ENCODE measurements at places on chromosomes 3 and 15. TPM values are rescaled to one million over a fixed set of nuclear protein-coding genes. Genes with fewer than 3 reads are reported as not detected.

DNA sequence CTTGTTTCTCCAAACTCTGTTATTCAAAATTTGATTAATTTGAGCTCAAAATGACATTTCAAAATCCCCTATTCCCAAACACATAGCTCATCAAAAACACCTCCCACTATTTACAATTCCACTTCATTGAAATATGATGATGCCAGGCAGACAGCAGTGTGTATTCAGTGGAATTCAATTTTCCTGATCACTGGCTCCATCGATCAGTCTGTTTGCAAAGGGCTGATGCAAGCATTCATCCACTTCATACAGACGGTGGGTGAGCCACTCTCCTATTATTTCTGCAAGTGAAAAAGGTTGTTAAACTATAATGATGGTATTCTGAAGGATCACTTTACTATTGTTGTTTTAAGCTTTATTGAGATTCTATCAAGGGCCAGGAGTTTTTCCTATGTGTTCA is 90.7 kb downstream of the RTP4 start:
- no peak for DNase-seq

DNA sequence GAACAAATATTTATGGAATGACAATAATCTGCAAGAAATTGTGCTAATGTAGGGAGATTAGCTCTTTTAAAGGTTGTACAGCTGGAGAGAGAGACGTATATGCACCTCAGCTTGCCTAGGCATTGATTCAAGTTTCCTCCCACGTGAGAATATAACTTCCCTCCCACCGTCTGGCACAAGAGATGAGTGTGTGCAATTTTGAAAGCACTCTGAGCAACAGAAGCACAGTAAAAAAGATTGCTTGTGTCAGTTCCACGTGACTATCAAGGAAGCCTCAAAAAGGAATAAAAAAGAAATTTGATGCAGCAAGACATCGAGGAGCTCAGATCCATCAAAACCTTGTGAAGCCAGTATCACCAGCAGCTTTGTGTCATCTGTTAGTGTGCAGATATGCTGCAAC is 435.3 kb downstream of the TUSC7 start:
- DNase-seq: no peak

- DNase-seq: no peak
Observed at GRCh38 chr3:111662907-111663306, 67.8 kb upstream of the ZBED2 start.

DNA sequence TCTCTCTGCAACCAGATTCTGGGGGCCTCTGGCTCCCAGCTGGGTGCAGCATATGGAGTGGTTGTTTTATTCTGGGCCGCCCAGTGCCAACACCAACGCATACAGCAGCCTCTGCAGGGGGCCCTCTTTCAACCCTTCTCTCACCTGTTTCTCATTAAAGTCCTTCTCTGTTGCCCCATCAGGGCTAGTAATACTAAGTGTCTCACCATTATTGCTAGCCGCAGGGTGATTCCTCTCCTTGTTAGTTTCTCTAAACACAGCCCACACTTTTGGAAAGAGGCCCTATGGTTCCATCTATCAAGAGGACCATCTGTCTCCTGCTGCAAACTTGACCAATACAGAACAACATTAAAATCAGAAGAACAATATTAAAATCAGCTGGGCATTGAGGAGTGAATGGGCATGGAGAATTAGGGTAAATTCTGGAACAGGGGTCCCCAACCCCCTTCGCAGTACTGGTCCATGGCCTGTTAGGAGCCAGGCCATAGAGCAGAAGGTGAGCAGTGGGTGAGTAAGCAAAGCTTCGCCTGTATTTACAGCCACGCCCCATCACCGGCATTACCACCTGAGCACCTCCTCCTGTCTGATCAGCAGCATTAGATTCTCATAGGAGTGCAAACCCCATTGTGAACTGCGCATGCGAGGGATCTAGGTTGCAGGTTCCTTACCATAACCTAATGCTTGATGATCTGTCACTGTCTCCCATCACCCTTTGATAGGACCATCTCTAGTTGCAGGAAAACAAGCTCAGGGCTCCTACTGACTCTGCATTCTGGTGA is 36.5 kb downstream of the ALS2CL start:
- DNase-seq: no peak

GRCh38 chr3:63764511-63764910 is 54.6 kb upstream of the C3orf49 start:
- DNase-seq: no peak

DNA sequence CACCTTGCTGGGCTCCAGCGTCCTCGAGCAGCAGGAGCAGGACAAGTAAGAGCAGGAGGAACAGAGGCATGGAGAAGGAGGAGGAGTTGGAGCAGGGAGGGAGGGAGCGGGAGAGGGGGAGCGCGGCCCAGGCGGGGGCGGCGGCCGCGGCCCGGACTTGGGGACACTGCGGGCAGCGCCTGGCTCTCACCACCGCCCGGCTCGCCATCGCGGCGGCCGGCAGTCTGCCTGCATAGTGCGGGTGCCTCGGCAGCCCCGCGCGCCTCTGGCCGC is 440 bp downstream of the DCBLD2 start:
- DNase-seq: no peak

DNA sequence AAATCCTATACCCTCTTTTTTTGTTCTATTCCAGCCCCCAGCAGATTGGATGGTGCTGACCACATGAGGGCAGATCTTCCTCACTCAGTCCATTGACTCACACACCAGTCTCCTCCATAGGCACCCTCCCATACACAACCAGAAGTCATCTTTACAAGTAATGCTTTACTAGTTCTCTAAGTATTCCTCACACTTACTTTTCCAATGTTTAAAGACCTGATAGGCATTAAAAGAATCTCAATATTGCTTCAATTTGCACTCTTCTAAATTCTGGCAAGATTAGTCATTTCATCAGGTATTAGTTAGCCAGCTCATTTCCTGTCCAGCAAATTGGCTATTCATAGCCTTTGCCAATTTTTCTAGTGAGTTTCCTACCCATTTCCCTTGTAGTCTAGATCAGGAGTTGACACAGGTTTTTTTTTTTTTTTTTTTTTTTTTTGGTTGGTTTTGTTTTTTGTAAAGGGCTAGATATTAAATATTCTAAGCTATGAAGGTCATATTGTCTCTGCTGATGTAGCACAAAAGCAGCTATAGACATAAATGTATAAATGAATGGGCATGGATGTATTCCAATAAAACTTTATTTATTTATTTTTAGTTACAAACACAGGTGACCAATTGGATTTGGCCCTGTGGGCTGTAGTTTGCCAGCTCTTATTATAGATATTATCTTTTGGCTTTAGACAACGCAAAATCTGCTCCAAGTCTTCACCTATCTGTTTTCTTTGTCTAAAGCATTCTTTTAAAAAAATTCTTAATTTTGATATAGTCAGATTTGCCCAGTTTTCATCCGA is 76.1 kb downstream of the ABHD5 start:
- no peak for DNase-seq

DNA sequence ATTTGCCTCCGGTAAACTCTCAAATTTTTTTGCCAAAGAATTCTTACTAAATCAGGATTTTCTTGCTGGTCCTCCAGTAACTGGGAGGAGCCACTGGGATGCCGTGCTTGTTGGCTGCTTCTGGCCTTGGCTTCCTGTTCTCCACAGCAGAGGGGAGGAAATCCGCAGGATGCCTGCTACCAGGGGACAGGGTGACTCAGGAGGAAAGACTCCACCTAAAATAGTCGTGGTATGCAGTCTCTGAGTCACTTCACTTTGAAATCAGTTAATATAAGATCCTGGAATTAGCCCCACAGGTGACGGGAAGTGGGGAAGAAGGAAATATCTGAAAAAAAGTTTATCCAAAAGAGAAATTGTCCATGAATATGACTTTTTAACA is 6.5 kb upstream of the TM4SF18 start:
- DNase-seq: no peak

GRCh38 chr3:116216761-116217160 is 228.5 kb downstream of the LSAMP start:
- DNase-seq: no peak

DNA sequence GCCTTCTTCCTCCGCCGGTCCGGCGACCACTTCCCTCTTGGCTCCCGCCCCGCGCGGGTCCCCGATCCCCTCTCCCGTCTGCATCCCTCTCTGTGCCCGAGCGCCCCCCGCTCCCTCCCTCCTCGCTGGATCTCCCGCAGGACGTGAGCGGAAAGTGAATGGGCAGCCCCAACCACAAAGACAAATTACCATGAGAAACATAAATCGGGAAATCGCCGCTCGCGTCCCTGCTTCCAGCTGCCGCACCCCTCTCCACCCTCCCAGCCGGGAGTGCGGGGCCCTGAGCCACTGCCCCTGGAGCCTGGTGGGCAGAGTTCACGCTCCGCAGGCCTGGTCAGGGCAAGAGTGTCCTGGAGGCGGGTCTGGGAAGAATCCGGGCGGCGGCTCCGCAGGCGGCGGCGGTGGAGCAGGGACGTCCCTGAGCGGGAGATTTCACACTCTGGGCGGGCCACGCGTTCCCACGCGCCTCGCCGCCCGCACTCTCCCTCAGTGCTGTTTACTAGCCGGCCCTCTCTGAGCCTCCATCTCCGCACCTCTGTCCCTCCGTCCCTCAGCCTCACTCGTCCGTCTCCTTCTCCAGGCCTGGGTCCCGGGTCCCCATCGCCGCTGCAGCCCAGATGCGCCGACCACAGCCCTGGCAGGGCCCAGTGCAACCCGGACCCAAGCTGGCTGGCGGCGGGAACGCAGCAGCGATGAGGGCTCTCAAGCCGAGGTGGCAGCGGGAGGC is 835 bp downstream of the SEMA5B start:
- no peak for DNase-seq

DNA sequence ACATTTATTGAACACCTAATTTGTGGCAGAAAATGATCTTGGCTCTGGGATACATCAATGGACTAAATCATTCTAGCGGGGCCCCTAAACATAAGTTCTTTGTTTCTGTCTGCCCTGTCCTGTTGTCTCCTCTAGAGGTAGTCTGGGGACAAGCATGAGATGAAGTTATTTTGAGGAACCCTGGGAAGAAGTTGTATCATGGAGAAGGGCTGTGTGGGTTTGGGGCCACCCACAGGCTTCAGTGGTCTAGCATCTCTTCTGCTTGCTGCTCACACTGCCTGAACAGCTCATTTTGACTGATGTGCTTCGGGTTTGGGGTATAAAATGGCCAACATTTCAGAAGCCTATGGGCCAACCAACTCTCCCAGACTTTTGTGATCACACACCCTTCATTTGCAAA is 50.3 kb upstream of the OSBPL11 start:
- DNase-seq: no peak

DNA sequence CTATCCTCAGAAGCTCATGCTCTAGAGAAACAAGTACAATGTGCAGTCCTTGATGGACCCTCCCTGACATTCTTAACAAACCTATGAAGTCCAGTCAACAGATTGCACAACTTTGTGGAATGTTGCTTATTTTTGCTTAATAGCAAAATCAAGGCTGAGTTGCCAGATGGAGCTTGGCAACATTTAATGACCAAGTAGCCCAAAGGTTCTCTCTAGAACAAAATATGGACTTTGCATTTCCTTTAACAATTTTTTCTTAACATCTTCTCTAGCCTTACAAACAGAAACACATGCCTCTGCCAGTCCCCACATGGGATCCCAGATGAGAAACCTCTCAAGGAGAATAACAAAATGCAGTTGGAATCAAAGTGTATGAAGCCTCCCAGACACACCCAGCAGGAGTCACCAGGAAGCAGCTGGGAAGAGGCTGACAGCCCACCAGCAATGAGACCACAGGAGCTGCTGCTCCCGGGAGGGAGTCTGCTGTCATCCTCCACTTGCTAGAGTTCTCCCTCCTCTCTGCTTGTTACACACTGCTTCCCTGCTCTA is 422.5 kb upstream of the CDIN1 start:
- no peak for DNase-seq

DNA sequence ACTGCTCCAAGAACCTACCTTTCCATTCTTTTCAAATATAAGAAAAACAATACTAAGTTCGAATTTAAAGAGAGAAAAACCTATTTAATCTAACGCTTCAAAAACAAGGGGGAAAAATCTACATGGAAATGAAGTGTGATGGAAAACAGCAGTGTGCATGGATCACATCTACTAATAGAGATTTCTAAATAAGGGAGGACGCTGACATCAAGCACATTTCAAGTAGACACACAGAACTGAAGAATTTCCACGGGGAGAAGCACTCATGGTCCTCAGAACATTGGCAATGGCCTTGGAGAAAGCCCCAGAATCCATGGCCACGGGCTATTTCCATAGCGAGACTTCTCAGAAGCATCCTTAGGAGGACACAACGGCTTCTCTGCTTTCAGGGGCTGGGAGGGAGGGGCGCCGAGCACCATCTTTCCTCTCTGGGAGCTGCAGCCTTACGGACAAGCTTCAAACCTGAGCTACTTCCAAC is 1.0 kb downstream of the TASOR start:
- DNase-seq: no peak

DNA sequence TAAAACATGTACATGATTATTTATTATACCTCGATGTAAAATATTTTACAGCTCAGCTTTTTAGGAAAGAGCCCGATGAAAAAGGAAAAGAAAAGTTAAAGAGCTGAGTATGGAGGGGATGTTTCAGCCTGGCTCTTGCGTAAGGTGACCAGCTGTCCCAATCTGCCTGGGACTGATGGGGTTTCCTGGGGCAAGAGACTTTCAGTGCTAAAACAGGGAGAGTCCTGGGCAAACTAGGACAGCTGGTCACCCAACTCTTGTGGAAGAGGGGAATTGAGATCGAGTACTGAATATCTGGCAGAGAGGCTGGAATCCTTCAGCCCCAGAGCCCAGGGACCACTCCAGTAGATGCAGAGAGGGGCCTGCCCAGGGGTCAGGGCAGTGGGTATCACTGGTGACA is 21.0 kb downstream of the DUOX2 start:
- no peak for DNase-seq

GRCh38 chr3:124273651-124274050 is 281.7 kb upstream of the ROPN1 start:
- no peak for DNase-seq

GRCh38 chr15:34436126-34436955 is 1.3 kb downstream of the GOLGA8A start:
- DNase-seq: peak; percentile 28

DNA sequence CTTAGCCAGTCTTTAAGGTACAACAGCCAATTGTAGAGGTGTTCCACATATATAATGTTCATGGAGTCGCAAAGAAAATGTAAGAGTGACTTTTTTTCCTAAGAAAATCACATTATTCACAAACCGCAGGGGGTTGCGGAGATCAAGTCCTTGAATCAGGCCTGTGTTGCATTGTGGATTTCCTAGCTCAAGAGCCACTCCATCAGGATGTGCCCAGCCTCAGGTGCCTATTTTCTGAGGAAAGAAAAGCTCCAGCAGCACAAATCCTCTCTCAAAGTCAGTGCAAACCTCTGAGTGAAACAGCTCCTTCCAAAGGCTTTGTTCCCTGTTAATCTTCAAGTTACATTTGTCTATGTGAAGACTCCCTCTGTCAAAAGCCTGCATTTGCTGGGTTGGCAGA is 349.4 kb downstream of the CLSTN2 start:
- no peak for DNase-seq

The GATM gene
- 0.70 TPM for total RNA-seq

The LYZL4 gene
- total RNA-seq: not detected

The OCA2 gene
- not detected for total RNA-seq

The C3orf52 gene
- total RNA-seq: 2.7 TPM

The SI gene
- not detected for total RNA-seq

The CASR gene
- total RNA-seq: 0.03 TPM

The SCN11A gene
- total RNA-seq: not detected

The BCL6 gene
- 79.6 TPM for total RNA-seq

The C2CD4B gene
- total RNA-seq: 0.16 TPM

Data from CD4-positive, alpha-beta T cell (primary cell).